ENCODE measurements at places on chromosomes 2 and 18. TPM values are rescaled to one million over a fixed set of nuclear protein-coding genes. Genes with fewer than 3 reads are reported as not detected.

- no peak overlapping the region for H3K27ac ChIP-seq
- peaks cover 25% of the 10 kb centered on the region for H3K27me3 ChIP-seq
Measured at GRCh38 chr2:150485114-150485870, 2.2 kb downstream of the RND3 start.

DNA sequence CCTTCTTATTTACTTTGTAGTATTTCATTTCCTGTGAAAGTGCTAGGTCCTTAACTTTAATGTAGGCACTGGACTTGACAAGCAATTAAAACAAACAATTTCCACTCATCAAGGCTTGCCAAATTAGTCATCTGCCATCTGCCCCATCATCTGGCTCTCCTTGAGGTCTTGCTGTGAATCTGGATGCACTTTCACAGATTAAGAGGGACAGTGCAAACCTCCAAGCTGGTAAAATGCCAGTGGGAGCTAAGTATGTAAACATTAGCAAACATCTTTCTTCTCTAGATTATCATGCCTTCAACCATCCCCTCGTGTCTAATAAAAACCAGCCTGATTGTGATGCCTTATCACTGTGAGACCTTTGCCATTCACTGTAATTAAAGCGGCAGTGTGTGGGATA lies 402.9 kb downstream of the ERBB4 start:
- no peak overlapping the region for H3K4me3 ChIP-seq
- no peak for DNase-seq
- H3K27ac ChIP-seq = no peak overlapping the region

DNA sequence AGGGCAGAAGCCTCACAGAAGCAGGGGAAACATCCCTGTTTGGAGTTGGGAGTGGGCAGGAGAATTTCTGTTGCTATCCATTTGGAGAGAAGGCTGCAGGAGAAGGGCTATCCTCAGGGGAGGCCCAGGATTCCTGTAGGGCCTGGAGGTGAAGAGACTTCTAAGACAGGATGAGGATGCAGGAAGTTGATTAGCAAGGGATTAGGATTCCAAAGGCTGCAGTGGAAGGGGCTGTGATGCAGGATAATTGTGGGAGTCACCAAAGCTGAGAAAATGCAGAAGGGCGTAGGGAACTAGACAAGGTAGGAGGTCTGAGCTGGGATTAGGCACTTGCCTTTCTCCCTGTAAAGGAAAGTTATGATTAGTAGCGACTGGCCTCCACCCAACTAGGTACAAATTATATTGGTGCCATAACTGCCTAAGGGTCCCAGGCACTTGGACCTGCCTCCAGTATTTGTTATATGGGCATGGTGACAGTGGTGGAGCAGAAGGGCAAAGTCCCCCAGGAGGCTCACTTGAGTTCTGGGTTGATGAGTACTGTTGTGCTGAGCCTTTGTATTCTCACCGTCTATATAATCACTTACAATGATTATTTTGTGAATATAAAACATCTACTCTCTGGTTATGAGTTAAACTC lies 96.4 kb upstream of the MSTN start:
- no peak overlapping the region for H3K4me3 ChIP-seq
- DNase-seq = no peak
- no peaks in the 10 kb centered on the region for H3K4me1 ChIP-seq
- peaks cover 19% of the 10 kb centered on the region for H3K27me3 ChIP-seq
- no peaks in the 10 kb centered on the region for H3K36me3 ChIP-seq

GRCh38 chr2:24304098-24304497 lies 56.2 kb downstream of the ITSN2 start:
- H3K4me3 ChIP-seq = no peak overlapping the region
- peaks cover 25% of the 10 kb centered on the region for H3K36me3 ChIP-seq
- H3K27ac ChIP-seq = no peak overlapping the region
- DNase-seq = no peak
- no peaks in the 10 kb centered on the region for H3K27me3 ChIP-seq

DNA sequence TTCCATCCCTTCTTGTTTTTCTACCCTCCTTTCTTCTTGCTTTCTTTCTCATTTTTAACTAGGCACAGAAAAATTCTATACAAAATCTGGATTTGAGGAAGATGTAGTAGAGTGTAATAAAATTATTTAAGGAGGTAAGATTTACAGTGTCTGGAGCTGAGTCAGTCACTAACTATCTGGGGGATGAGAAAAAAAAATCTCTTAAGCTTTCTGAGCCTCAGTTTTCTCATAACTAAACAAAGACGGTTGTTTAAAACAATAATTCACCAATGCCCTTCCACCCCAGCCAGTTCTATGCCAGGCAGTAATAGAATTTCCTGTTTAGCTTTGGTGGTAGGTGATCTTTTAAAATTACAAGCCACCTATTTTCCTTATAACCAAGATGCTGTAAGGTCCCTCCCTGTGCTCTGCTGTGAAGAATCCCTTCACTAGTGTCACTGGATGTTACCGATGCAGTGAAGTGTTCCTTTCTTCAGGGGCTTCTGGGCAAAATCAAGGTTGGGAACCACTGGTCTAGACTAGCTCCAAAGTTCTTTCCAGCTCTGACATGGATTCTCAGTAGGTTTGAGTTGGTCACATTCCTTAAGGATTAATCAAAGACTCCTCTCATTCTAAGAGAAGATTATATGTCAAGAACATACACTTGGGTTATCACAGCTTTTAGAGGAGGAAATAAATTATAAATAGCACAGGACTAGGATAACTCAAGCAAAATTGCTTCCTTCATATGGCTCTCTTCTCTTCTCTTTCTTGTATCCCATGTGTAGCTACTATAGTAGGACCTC lies 289.0 kb downstream of the CDH2 start:
- H3K4me1 ChIP-seq = no peaks in the 10 kb centered on the region
- H3K36me3 ChIP-seq = no peaks in the 10 kb centered on the region
- DNase-seq = no peak
- H3K27ac ChIP-seq = no peak overlapping the region
- no peak overlapping the region for H3K4me3 ChIP-seq

DNA sequence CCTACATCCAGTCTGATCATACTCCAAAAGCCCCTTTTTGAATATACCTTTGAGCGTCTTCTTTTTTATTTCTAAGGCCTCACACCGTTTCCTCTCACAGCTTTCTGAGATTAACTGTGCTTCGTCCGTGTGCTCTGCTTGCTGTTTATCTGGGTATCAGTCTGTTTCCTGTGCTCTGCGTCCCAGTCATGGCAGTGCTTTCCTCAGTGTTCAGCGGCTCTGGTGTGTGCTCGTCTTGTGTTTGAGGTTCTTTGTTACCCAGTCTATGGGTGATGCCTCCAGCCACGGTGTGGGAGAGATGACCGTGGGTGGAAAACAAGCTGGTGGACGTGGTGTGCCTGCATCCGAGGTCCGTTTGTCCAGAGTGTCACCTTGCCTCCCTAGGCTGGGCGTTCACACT lies 33.6 kb upstream of the BIN1 start:
- peaks cover 8% of the 10 kb centered on the region for H3K27me3 ChIP-seq
- H3K4me3 ChIP-seq = no peak overlapping the region
- peaks cover 2% of the 10 kb centered on the region for H3K4me1 ChIP-seq
- no peak for DNase-seq
- no peaks in the 10 kb centered on the region for H3K36me3 ChIP-seq

GRCh38 chr18:50457639-50458038 lies 82.8 kb downstream of the SKA1 start:
- DNase-seq = no peak
- H3K36me3 ChIP-seq = no peaks in the 10 kb centered on the region
- H3K27ac ChIP-seq = no peak overlapping the region
- H3K27me3 ChIP-seq = peaks cover 4% of the 10 kb centered on the region

DNA sequence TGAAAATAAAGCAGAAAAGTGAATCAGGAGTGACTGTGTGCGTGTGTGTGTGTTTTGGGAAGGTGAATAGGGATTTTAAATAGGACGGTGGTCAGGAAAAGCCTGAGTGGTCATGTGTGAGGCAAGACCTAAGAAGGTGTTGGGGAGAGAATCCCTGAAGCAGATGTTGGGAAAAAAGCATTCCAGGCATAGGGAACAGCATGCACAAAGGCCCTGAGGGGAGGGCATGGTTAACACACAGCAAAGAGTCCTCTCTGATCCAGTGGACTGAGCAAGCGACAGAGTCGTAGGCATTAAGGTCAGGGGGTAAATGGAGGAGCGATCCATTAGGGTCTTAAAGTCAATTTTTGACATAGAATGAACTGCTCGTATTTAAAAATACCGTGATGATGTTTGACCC lies 34.0 kb upstream of the OTOS start:
- no peak overlapping the region for H3K4me3 ChIP-seq
- no peak overlapping the region for H3K27ac ChIP-seq
- H3K36me3 ChIP-seq = no peaks in the 10 kb centered on the region
- DNase-seq = peak; percentile 0
- H3K27me3 ChIP-seq = peaks cover 39% of the 10 kb centered on the region
- no peaks in the 10 kb centered on the region for H3K4me1 ChIP-seq

DNA sequence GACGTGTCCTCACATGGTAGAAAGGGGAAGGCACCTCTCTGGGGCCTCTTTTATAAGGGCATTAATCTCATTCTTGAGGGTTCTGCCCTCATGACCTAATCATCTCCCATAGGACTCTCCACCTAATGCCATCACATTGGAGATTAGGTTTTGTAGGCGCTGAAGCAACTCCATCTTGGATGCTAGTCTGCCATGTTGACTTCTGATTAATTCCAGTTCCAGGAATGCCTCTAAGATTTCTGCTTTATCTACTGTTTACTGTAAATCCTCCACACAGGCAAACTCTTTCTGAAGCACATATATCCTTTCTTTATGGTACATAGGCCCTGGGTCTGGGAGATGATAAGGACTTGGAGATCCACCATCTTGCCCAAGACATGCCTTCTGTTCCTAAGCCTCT lies 49.3 kb upstream of the YWHAQ start:
- H3K27ac ChIP-seq = peak overlapping the region; percentile 92
- H3K4me1 ChIP-seq = peaks cover 16% of the 10 kb centered on the region
- H3K4me3 ChIP-seq = no peak overlapping the region

- H3K4me3 ChIP-seq = no peak overlapping the region
- no peaks in the 10 kb centered on the region for H3K36me3 ChIP-seq
- peaks cover 4% of the 10 kb centered on the region for H3K27me3 ChIP-seq
- no peaks in the 10 kb centered on the region for H3K4me1 ChIP-seq
Measured at GRCh38 chr2:33034784-33035183, 88.0 kb downstream of the LTBP1 start.

GRCh38 chr2:1795261-1796231 lies 51.2 kb upstream of the PXDN start:
- H3K27me3 ChIP-seq = no peaks in the 10 kb centered on the region
- no peak overlapping the region for H3K4me3 ChIP-seq
- no peak overlapping the region for H3K27ac ChIP-seq
- H3K4me1 ChIP-seq = no peaks in the 10 kb centered on the region
- no peak for DNase-seq
- H3K36me3 ChIP-seq = no peaks in the 10 kb centered on the region

DNA sequence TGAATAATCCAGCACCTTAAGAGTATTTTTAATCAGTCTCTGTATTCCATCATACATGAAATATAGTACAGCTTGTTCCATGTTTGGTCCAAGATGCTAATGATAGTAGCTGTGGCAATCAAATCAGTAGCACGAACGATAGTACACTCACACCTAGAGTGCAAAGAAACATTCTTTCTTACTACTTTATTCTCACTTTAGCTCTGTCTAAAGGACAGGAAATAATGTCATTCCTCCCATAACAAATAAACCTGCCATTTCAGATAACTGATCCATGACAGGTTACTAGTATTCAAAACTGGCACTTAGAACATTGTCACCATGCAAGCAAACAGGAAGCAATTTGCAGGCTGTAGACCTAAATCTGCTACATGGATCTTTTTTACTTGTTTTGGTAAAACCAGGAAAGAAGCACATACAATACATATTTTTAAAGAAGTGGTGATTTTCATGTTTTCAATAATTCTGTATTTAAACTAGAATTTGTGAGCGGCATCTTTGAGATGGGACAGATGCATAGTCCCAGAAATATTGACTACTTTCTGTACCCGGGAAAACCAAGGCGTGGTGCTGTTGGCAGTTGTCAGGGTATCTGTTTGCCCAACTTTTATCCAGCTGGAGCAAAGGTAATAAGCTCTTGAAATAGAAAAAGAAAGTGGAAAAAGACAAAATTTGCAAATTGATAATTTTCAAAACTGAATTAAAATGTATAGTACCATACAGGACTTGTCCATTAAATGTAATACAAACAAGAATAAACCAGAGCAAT lies 49.5 kb downstream of the IKZF2 start:
- peak overlapping the region; percentile 68 for H3K4me3 ChIP-seq
- no peaks in the 10 kb centered on the region for H3K36me3 ChIP-seq
- H3K27me3 ChIP-seq = no peaks in the 10 kb centered on the region
- no peak for DNase-seq

GRCh38 chr2:227205701-227206100 lies 41.3 kb downstream of the COL4A3 start:
- no peak overlapping the region for H3K4me3 ChIP-seq
- H3K27ac ChIP-seq = no peak overlapping the region
- H3K4me1 ChIP-seq = no peaks in the 10 kb centered on the region

GRCh38 chr2:218075975-218076811 lies 7.1 kb downstream of the RUFY4 start:
- no peak overlapping the region for H3K4me3 ChIP-seq
- H3K27me3 ChIP-seq = no peaks in the 10 kb centered on the region
- no peak overlapping the region for H3K27ac ChIP-seq
- peaks cover 7% of the 10 kb centered on the region for H3K4me1 ChIP-seq

GRCh38 chr2:70523996-70524965 lies 29.3 kb downstream of the TGFA start:
- peak overlapping the region; percentile 62 for H3K4me3 ChIP-seq
- DNase-seq = peak; percentile 71
- no peaks in the 10 kb centered on the region for H3K27me3 ChIP-seq
- peak overlapping the region; percentile 80 for H3K27ac ChIP-seq
- H3K4me1 ChIP-seq = peaks cover 28% of the 10 kb centered on the region

- H3K36me3 ChIP-seq = peaks cover 10% of the 10 kb centered on the region
- no peak overlapping the region for H3K27ac ChIP-seq
- H3K4me3 ChIP-seq = no peak overlapping the region
- H3K4me1 ChIP-seq = peaks cover 7% of the 10 kb centered on the region
- DNase-seq = no peak
Measured at GRCh38 chr18:35680139-35680551, 98.6 kb downstream of the GALNT1 start.

- H3K4me1 ChIP-seq = peaks cover 13% of the 10 kb centered on the region
- H3K27me3 ChIP-seq = no peaks in the 10 kb centered on the region
- no peak for DNase-seq
- H3K4me3 ChIP-seq = peak overlapping the region; percentile 5
- no peaks in the 10 kb centered on the region for H3K36me3 ChIP-seq
Measured at GRCh38 chr2:84694088-84694622, 177.9 kb downstream of the DNAH6 start.

The HRH4 gene
- total RNA-seq = 0.53 TPM

The TFCP2L1 gene
- 0.19 TPM for total RNA-seq

The EVX2 gene
- not detected for total RNA-seq

The SERPINB13 gene
- not detected for total RNA-seq

The COX5B gene
- 174 TPM for total RNA-seq

The MC2R gene
- total RNA-seq = not detected

The LDLRAD4 gene
- 16.3 TPM for total RNA-seq

The SLC14A1 gene
- total RNA-seq = 1.6 TPM

The FARSB gene
- total RNA-seq = 27.7 TPM

The APOB gene
- not detected for total RNA-seq

The PDE11A gene
- total RNA-seq = not detected

The METTL4 gene
- total RNA-seq = 17.5 TPM

The SP3 gene
- 99.5 TPM for total RNA-seq

The TMEM178A gene
- not detected for total RNA-seq

The SEPTIN10 gene
- total RNA-seq = 1.9 TPM

The LCT gene
- 0.50 TPM for total RNA-seq
